CD4-positive, alpha-beta T cell (primary cell): ENCODE measurements at places on chromosomes 1 and 21.

DNA sequence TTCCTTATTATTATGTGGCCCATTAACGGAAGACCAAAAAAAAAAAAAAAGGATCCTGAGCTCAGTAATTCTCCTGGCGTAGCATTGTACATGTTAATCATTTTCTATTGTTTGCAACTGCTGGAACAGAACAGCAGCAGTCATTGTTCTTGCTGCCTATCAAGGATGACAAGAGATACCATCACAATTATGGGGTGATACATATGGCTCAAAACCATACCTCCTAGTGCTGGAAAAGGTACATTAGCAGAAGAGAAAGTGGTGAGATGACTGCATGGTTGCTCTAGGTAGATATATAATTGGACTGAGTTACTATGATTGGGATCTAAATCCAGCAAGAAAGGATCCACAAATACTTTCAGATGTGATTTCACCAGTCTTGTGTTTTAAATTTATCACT is 13.3 kb upstream of the TLR5 start:
- DNase-seq, result no peak

DNA sequence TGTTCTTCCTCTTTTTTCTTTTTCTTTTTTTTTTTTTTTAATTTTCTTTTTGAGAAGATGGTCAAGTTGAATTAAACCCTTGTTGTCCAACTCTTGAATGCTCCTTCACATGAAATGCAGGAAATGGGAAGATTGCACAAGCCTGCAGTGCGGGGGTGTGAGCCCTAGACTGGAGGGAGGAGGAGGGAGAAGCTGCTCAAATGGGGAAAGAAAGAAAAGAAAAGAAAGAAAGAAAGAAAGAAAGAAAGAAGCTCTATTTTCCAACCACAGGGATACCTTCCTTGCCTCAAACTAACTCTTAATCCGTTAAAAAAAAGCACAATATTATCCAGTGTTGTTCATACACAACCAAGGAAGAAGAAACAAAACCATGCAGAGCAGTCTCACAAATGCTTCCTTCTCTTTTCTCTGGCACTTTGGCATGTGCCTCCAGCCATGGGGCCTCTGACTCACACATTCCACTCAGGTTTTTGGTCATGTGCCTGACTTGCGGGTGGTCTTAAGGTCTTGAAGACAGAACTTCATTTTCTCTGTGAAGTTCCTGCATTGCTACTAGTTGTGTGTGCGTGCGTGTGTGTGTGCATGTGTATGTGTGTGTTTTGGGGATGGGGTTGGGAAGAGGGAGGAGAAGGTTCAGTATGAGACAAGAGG is 276.1 kb downstream of the RPS6KC1 start:
- no peak for DNase-seq

- DNase-seq, result no peak
These were observed 148.2 kb downstream of the FCRL5 start for GRCh38 chr1:157404063-157404501.

DNA sequence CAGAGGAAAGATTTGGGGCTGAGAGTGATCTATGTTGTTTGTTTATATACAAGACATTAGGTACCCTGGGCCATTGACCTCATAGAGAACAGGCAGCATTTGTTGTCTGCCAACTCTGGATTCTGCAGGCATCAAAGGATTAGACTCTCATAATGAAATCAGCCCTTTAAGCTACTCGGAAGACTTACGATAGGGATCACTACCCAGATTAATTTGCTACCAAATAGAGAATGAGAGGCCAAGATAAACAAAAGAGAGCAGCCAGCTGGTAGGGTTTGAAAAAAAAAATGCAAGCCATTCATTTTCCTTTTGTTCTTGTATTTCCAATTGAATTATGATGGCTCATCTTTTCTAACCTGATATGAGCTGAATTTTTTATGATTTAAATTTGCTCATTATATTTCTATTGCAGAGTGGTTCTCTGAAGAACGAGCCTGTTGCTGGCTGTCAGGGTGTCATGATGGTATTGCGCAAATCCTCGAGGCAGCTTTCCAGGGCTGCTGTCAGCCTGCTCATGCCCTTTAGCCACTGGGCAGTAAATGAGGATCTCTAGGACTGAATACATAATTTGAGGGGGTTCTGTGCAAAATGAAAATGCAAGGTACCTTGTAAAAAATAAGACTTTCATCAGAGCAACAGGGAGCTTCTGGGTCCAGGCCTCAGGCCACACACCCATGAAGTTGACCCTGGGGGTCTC is 116.4 kb upstream of the KCNJ15 start:
- DNase-seq, result no peak

GRCh38 chr1:7247791-7248548 is 462.7 kb downstream of the CAMTA1 start:
- DNase-seq, result no peak

DNA sequence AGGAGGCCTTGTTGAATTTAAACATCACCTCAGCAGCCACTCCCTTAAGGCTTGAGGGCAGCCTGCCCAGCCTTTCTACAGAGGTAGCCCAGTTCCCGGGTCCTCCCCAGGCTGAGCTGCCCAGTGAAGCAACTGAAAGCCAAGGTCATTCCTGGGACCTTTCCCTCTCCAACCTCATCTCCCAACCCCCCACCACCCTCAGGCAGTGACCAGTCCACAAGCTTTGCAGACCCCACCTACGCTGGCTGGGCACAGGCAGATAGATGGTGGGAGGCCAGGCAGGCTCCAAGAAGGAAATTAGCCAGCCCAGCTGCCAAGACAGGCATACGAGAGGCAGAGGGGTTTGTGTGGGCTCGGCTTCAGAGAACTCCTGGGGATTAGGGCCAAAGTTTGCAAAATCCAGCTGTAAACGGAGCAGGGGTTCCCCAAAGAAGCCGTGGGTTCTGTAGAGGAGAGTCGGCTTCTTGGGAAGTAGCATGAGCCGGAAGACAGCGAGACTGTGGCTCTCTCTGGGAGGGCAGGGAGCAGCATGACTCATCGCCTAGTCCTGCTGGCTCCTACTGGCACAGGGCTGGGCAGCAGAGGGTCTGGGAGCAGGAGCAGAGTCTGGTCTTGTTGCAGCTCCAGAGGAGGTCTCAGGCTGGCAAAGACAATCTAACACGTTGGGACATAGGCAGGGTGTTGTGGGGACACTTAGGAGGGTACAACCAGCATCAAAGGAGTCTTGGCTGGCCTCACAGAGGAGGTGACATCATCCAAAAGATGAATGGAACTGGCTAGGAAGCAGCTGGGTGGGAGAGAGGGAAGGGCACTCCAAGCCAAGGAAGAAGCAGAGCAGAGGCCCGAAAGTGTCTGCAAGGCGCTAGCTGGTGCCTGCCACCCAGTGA is 2.8 kb upstream of the ZC3H12A start:
- DNase-seq, result no peak

- DNase-seq, result no peak
These were observed 45.5 kb downstream of the TNFSF4 start for GRCh38 chr1:173161510-173162221.

- no peak for DNase-seq
These were observed 28.3 kb downstream of the COL18A1 start for GRCh38 chr21:45433301-45433700.
